Ovary (tissue), 10 donors: ENCODE measurements at places on chromosomes 2 and 18. TPM values are rescaled to one million over a fixed set of nuclear protein-coding genes. Genes with fewer than 3 reads are reported as not detected.

The CDH19 gene
- 1.3 TPM for total RNA-seq

DNA sequence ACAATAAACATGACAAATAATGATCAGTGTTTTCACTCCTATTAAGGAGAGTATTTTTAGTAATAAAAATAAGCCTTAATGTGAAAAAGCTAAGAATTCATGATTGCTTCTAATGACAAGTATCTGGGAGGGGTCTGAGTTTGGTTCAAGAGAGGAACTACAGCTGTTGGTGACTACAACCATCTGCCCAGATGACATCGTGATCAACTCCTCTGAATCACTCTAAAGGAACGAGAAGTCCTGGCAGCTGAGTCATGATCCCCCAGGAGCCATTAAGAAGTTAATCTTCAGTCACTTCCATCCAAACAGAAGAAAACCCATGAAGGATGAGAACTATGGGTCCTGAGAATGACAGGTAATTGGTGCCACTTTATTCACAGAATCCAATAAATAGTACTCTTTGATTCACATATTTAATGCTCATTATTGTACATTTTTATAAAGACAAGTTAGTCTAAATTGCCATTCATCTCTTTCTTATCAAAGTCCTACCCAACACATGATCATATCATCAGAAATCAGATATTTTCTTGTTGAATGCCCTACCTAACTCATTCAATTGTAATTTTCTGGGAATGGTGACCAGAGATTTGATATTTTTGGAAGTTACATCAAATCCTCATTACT is 6.8 kb downstream of the TFPI start:
- DNase-seq: no peak

- no peak for DNase-seq
Measured at GRCh38 chr18:78213361-78213994, 766.1 kb upstream of the SALL3 start.

- no peak for DNase-seq
Measured at GRCh38 chr18:54790109-54790508, 38.2 kb upstream of the RAB27B start.

The NPAS2 gene
- total RNA-seq: 4.1 TPM

DNA sequence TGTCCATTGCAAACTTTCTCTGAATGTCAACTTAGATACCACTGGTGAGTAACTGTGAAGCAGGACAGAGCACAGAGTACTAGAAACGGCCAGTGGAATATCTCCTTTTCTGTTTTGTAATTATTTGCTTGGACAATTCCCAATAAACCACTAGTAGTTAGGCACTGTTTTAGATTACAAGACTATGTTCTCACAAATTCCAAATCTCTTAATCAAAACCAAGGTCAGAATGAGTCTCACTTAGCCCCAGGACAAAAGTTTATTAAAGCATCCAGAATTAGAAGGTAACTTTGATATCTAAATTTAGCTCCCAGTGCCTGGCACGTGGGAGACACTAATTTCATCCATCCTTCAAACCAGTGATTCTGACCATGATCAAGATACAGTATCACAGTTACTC is 89.0 kb downstream of the ZNF521 start:
- DNase-seq: no peak

DNA sequence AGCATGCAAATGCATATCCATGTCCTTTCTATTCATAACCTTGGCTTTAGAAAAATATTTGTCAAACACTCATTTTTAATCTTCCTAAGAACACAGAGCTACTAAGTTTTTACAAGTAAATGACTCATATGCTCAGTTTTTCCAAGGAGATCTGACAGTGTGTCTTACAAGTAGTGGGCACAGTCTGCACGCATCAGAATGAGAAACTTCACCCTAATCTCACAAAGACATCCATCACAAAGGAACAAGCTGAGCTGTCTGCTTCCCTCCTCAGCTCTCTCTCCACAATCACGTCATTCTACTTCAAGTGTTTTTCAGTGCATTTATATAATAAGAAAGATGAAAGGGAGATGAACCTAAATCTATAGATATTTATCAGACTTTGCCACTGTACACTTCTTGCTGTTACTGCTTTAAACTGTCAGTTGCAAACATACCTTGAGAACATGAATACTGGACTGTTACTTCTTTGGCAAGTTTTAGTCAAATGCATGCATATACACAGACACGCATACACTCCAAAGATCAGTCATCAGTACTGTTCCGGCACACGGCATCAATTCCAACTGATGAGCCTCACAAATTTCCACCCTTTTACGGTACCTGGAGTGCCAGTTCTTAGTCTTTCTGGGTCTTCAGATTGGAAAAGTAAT is 75.7 kb downstream of the RBMS1 start:
- DNase-seq: no peak

- no peak for DNase-seq
Measured at GRCh38 chr18:33132657-33133056, 307.9 kb downstream of the CCDC178 start.

- DNase-seq: no peak
Measured at GRCh38 chr2:191836853-191837769, 9.8 kb downstream of the CAVIN2 start.

GRCh38 chr2:144275340-144275739 is 244.6 kb downstream of the ZEB2 start:
- no peak for DNase-seq
